Kidney tubule cell (primary cell): ENCODE measurements at places on chromosomes 1 and 21.

- no peak for DNase-seq
Measured at GRCh38 chr1:87743256-87743655, 414.6 kb downstream of the LMO4 start.

GRCh38 chr1:81824759-81825158 is 24.0 kb downstream of the ADGRL2 start:
- no peak for DNase-seq

GRCh38 chr1:183593356-183593755 is 3.1 kb upstream of the NCF2 start:
- no peak for DNase-seq

- no peak for DNase-seq
Measured at GRCh38 chr21:32334980-32335531, 36.4 kb downstream of the MRAP start.

DNA sequence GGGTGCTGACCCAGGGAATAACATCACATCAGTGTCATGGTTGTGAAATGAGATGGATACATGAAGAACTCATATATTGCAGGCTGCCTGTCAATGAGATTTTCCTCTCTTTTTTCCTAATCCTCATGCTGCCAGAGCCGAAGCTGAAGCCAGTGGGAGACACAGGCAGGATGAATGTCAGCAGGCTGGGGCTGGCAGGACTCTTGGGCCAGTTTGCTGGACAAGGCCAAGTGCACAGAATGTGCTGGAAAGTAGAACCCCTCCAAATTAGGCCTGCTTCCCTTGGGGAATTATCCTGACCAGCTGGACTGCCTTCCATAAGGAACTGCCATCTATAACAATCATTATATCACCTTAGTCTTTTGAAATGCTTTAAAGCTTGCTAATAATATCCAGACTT is 31.4 kb downstream of the SLC44A3 start:
- DNase-seq = no peak

- DNase-seq = no peak
Measured at GRCh38 chr1:180221462-180221861, 8.6 kb upstream of the LHX4 start.

GRCh38 chr1:243977094-243977493 is 74.0 kb upstream of the ZBTB18 start:
- DNase-seq = no peak

DNA sequence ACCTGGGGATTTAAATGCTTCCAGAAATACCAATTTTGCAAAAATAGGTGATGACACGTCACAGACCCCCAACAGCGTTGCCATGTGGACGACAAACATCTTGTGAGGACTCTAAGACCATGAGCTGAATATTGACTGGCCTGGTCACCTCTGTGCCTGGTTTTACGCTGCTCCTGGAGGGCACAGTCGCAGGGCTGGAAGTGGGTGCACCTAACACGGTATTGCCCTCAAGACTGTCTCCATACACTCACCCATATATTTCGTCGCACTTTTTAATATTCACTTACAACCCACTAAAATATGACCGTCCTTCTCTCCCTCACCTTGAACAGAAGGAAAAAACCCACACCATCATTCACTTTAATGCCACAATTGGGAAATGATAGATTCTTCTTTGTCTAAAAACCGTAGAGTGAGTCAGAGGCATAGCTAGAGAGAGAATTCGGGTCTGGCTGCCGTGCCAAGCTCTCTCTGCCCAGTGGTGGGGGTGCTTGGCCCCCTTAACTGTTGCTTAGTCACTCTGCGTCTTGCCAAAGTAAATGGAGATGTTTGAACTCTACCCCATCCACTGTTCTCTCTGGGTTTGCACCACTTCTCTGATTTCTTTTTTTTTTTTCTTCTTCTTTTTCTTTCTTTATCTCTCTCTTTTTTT is 40.8 kb upstream of the UTS2 start:
- DNase-seq = no peak

- DNase-seq = no peak
Measured at GRCh38 chr1:156386134-156386901, 17.3 kb downstream of the RHBG start.

DNA sequence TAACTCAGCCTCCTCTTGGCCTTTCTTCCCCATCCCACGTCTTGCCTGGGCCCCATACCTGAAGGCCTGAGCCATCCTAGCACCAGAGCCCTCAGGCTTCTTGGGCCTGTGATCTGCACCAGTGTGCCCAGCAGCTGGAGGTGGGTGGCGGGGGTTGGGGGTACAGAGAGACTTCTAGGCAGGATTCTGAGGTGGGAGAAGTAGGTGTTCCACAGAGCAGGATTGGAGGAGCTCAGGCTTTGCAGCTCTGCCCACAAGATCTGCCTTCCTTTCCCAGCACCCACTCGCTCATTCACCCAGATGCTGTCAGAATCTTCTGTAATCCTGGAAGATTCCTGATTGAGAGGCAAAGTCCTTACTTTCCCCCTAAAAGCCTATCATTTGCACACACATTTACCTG is 10.0 kb upstream of the GJB5 start:
- DNase-seq = no peak

DNA sequence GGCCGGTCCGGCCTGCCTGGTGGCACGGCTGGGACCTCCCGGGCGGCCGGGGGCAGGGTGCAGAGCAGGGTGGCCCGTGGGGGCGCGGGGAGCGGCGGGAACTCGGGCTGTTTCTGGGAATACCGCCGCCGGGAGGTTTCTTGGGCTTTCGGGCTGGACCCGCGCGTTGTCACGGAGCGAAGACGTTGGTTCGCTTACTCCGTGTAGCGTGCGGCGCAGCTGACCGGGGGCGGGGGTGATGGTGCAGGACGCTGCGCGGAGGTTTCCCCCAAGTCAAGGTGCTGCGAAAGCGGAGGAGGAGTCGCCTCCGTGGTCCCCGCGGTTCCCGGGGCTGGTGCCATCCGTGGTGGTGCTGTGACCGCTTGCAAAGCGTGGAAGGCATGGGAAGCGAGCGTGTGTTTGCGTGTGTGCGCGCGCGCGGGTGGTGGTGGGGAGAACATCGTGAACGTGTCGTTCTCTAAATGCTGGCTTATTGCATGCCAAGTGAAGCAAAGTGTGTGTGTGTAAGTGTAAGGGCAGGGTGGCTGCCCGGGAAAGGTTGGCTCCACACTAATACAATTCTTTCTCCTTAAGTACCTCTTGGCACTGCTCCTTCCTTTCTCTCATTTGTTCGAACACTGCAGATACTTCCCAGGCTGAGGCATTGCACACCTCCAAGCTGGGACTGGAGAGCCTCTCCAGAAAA is 1.1 kb downstream of the RYR2 start:
- DNase-seq = no peak

DNA sequence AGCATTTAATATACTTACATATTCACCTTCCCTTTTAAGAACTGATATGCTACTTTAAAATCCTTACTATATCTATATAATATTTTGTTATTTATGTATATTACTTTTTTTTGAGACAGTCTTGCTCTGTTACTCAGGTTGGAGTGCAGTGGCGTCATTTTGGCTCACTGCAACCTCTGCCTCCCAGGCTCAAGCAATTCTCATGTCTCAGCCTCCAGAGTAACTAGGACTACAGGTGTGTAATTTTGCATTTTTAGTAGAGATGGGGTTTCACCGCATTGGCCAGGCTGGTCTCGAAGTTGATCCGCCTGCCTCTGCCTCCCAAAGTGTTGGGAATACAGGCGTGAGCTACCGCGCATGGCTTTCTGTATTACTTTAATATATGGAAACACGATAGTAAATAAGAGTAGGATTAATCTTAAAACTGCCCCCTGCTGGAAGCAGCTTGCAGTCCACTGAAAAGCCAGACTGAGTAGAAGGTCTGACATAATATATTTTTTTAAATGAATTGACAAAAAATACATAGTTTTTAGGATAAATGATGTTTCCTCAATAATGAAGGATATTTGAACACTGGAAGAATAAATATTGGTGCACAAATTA is 24.4 kb downstream of the RCAN3 start:
- peak; percentile 15 for DNase-seq

- peak; percentile 70 for DNase-seq
Measured at GRCh38 chr1:43372172-43372571, 4.4 kb upstream of the ELOVL1 start.

GRCh38 chr21:41068496-41068895 is 99.5 kb upstream of the BACE2 start:
- peak; percentile 13 for DNase-seq

DNA sequence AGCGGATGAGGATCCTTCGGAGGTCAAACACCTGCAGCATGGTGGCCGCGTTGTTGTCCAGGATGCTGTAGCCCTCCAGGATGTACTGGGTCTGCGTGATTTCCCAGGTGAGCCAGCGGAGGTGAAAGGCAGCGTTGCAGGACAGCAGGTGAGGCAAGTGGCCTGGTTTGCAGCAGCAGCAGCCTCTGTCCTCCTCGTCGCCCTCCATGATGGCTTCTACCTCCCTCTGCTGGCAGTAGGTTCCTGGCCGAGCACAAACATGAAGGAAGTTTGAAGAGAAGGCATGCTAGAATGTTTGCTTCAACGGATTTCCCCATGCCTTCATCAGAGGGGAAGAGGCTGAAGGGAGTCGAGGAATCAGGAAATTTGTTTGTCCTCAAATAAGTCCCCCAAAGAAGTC is 74.7 kb downstream of the NTPCR start:
- peak; percentile 42 for DNase-seq

GRCh38 chr1:8987881-8988617 is 38.2 kb downstream of the SLC2A7 start:
- DNase-seq = peak; percentile 42

GRCh38 chr1:67044631-67045270 is 9.2 kb downstream of the SLC35D1 start:
- DNase-seq = peak; percentile 38

DNA sequence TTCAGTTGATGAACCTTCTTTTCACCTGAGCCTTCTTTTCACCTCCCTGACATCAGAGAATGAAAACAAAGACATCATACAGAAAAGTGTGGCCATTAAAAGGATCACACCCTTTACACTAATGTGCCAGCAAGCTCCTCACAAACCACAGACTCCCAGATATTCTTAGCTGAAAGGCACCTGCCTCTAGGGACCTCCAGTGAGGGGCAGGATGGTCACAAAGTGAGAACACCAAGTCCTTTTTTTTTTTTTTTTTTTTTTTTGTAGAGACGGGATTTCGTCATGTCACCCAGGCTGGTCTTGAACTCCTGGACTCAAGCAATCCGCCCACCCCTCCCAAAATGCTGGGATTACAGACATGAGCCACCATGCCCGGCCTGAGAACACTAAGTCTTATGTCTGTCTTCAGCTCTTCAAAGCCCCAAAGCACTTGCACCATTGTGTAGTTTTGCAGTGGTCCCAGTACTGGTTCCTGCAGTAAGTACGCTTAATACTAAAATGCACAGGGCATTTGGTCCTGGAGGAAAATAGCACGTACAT is 58.2 kb upstream of the LBR start:
- DNase-seq = no peak

DNA sequence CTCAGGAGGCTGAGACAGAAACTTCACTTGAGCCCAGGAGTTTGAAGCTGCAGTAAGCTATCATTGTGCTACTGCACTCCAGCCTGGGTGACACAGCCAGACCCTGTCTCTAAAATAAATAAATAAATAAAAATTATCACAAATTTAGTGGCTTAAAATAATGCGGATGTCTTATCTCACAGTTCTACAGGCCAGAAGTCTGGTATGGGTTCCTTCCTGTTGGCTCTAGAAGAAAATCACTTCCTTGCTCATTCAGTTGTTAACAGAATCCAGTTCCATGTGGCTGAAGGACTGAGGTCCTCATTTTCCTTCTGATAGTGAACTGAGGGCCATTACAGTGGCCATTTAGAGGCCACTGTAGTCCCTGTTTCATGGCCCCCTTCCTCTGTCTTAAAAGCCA is 94.6 kb upstream of the S1PR1 start:
- no peak for DNase-seq

DNA sequence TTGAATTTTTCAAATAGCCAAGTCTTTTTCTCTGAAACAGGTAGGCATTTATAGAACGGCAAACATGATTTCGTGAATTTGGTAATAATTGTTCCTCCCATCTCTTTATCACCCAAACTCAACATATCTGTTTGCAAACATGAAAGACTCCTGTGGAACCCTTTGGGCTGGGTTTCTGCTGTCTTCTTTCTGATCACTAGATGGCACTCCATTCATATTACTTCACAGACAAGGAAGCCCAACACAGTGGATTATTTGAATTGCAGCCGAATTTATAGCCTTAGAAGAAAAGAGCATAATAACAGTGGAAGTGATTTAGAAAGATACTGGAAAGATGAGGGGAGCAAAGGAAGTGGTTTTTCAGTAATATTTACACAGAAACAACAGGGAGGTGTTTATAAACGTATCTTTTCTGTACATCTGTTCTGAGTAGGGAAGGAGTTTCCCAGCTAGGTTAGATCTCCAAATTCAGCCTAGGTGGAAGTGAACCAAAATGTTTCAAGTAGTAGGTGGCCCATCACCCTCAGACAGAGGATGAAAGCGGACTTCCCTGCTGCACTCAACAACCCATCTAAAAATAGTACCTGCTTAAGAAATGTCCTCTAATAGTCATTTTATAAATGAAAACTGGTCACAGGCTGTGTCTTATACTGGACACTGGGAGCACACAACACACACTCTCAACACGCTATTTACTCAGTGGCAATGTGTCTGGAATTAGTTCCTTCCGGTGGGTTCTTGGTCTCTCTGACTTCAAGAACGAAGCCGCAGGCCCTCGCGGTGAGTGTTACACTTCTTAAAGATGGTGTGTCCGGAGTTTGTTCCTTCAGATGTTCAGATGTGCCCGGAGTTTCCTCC is 67.6 kb downstream of the MAP3K21 start:
- peak; percentile 68 for DNase-seq

DNA sequence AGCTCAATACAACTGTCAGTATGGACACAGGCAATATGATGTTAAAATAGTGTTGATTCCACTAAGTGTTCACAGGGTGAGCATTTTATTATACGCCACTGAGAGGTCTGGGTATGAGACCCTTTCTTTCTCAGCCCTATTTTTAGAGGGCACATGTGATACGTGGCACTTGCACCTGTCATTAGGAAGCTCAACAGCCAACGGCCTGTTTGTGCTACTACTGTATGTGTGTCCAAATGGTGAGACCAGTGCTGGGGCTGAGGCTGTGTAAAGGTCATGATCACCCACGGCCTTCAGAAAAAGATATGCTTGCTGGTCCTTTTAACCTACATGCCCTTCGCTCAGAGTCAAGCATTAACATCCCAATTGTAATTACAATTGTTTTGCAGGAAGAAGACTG is 176.2 kb downstream of the DUSP10 start:
- DNase-seq = no peak

- no peak for DNase-seq
Measured at GRCh38 chr1:27109103-27109822, 45.7 kb downstream of the SLC9A1 start.

GRCh38 chr1:115890580-115890979 is 49.7 kb upstream of the NHLH2 start:
- DNase-seq = no peak

DNA sequence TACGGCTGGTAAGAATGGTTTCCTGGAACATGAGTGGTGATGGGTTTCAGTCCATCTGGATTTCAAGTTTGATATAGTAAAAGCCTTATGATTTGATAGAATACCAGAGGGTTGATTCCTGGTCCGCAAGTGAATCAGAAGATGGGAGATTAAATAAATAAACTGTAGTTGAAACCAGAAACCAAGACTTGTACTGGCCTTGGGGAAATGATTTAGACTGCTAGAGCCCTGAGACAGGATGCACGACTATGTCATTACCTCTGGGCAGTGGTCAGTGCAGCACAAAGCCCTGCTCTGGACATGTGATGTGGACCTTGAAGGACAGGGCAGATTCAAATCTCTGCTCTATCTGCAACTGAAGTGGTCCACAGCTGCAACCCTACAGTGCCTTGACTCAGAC is 15.6 kb upstream of the FMOD start:
- DNase-seq = no peak
